A549 treated with RU486 at 1 μM for 4 hours (cell line): ENCODE measurements at places on chromosomes 3 and 15. TPM values are rescaled to one million over a fixed set of nuclear protein-coding genes. Genes with fewer than 3 reads are reported as not detected.

Gene PLA2G4E
- not detected in 5 replicates for total RNA-seq

Gene GCNT3
- 150 to 195 TPM (median 158 TPM) in 5 replicates for total RNA-seq

Gene IQCF5
- total RNA-seq = not detected in 5 replicates

Gene CCR3
- not detected in 5 replicates for total RNA-seq

Gene GOLGA6L10
- 0.38 to 0.71 TPM (median 0.59 TPM) in 5 replicates for total RNA-seq

Gene EOMES
- total RNA-seq = 1.2 to 1.4 TPM (median 1.4 TPM) in 5 replicates

Gene GRM2
- 0.03 to 0.05 TPM in 2 of 5 replicates, not detected in the others for total RNA-seq

Gene SHF
- total RNA-seq = 0.29 to 0.74 TPM (median 0.69 TPM) in 5 replicates

Gene NEO1
- 30.0 to 35.1 TPM (median 30.9 TPM) in 5 replicates for total RNA-seq

Gene ALDH1A2
- total RNA-seq = 0.33 to 0.41 TPM (median 0.40 TPM) in 3 of 5 replicates, not detected in the others

Gene GOLGA8S
- total RNA-seq = 0.09 to 0.16 TPM (median 0.14 TPM) in 5 replicates

Gene COL6A5
- not detected in 5 replicates for total RNA-seq

Gene CCR8
- total RNA-seq = not detected in 5 replicates

Gene PARP16
- total RNA-seq = 9.1 to 11.1 TPM (median 9.9 TPM) in 5 replicates

Gene FBXL22
- total RNA-seq = 0.14 to 0.31 TPM (median 0.19 TPM) in 5 replicates

Gene CCDC191
- 1.5 to 1.9 TPM (median 1.7 TPM) in 5 replicates for total RNA-seq

Gene ANKRD63
- 0.31 to 0.80 TPM (median 0.44 TPM) in 4 of 5 replicates, not detected in the other for total RNA-seq

Gene AHSG
- total RNA-seq = 0.18 TPM in 1 of 5 replicates, not detected in the others

Gene FAM3D
- not detected in 5 replicates for total RNA-seq

Gene GOLGA8G
- not detected in 5 replicates for total RNA-seq

Gene SYNPR
- not detected in 5 replicates for total RNA-seq

Gene GCSAM
- not detected in 5 replicates for total RNA-seq

Gene RBSN
- 6.5 to 10.5 TPM (median 10.0 TPM) in 5 replicates for total RNA-seq

Gene TNNC1
- 1.2 to 1.6 TPM (median 1.3 TPM) in 5 replicates for total RNA-seq

Gene CCK
- 0.94 to 1.8 TPM (median 1.8 TPM) in 5 replicates for total RNA-seq

Gene ZNF502
- total RNA-seq = 1.3 to 2.2 TPM (median 1.4 TPM) in 5 replicates

Gene ISL2
- total RNA-seq = 2.8 to 4.7 TPM (median 4.0 TPM) in 5 replicates

Gene TP63
- total RNA-seq = 0.28 to 0.70 TPM (median 0.43 TPM) in 5 replicates

Gene POC1A
- 15.2 to 19.4 TPM (median 18.7 TPM) in 5 replicates for total RNA-seq

Gene ADGRG7
- total RNA-seq = not detected in 5 replicates
